ENCODE measurements at places on chromosomes 4 and X. TPM values are rescaled to one million over a fixed set of nuclear protein-coding genes. Genes with fewer than 3 reads are reported as not detected.

- H3K4me1 ChIP-seq: peaks cover 12% of the 10 kb centered on the region
- no peak overlapping the region for H3K27ac ChIP-seq
- no peaks in the 10 kb centered on the region for H3K36me3 ChIP-seq
- DNase-seq: peak; percentile 95
Measured at GRCh38 chr4:127856813-127857447, 23.8 kb upstream of the PLK4 start.

DNA sequence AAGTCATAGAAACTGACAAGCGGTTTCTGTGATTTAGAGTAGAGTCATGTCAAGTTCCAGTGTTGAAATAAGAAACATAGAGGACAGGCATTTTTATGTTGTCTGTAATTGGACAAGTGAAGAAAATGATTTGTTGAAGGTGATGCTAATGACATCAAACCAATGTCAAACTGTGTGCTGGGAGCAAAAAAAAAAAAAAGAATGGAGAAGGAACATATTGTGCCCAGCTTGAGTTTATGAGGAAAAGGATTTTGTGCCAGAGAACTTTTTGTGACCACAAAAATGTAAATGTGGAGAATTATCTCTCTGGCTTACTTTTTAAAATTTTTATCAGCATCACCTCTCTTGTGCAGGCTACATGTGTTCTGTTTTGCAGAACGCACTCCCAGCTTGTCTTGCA lies 495.7 kb downstream of the RAPGEF2 start:
- peak; percentile 3 for DNase-seq
- no peak overlapping the region for H3K27ac ChIP-seq
- H3K36me3 ChIP-seq: no peaks in the 10 kb centered on the region

- DNase-seq: no peak
- no peak overlapping the region for H3K27ac ChIP-seq
- H3K4me1 ChIP-seq: no peaks in the 10 kb centered on the region
- no peaks in the 10 kb centered on the region for H3K36me3 ChIP-seq
Measured at GRCh38 chr4:86603311-86603885, 9.3 kb downstream of the PTPN13 start.

- no peaks in the 10 kb centered on the region for H3K36me3 ChIP-seq
- no peak overlapping the region for H3K27ac ChIP-seq
- no peak overlapping the region for H3K4me3 ChIP-seq
Measured at GRCh38 chr4:83238393-83239248, 46.0 kb downstream of the COQ2 start.

DNA sequence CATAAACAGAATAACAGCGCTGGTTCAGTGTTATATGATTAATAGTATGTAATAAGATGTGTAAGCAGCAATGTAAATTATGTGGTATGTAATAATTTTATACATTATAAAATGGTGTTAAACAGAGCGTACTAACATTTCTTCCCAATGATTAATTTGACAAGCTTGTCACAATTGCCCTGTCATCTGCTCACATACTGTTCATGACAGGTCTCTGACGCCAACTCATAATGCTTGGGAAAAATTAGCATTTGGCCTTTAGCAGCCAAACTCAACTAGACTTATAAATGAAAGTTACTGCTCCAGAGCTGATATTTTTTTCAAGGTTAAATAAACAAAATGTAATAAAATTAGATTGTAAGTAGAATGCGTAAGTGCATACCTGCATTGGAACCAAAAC lies 246.8 kb downstream of the TRAM1L1 start:
- H3K27ac ChIP-seq: no peak overlapping the region
- H3K4me3 ChIP-seq: no peak overlapping the region

GRCh38 chrX:739611-740010 lies 109.0 kb downstream of the SHOX start:
- H3K36me3 ChIP-seq: no peaks in the 10 kb centered on the region
- no peak for DNase-seq
- no peak overlapping the region for H3K27ac ChIP-seq
- no peak overlapping the region for H3K4me3 ChIP-seq

DNA sequence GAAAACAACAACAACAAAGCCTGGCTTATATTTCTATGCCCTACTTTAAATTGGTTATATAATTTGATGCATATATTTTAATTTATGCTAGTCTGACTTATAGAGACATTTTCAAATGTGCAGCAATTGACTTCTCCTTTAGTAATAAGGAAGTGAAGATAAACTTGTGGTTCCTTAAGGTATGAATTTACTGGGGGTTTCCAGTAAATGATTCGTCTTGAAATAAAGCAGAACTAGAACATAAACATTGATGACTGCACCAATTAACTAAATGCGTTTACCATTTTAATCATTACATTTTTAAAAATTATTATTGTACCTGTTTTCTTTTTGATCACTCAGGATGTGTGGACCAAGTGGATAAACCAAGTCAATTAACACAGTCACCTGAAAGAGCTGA lies 99.6 kb upstream of the CCSER1 start:
- DNase-seq: no peak
- H3K4me3 ChIP-seq: no peak overlapping the region
- no peaks in the 10 kb centered on the region for H3K4me1 ChIP-seq
- H3K27me3 ChIP-seq: no peaks in the 10 kb centered on the region
- no peak overlapping the region for H3K27ac ChIP-seq
- H3K36me3 ChIP-seq: no peaks in the 10 kb centered on the region

- no peak for DNase-seq
- peak overlapping the region; percentile 99 for H3K4me3 ChIP-seq
- peaks cover 5% of the 10 kb centered on the region for H3K4me1 ChIP-seq
Measured at GRCh38 chr4:39365360-39365759, 802 bp downstream of the RFC1 start.

DNA sequence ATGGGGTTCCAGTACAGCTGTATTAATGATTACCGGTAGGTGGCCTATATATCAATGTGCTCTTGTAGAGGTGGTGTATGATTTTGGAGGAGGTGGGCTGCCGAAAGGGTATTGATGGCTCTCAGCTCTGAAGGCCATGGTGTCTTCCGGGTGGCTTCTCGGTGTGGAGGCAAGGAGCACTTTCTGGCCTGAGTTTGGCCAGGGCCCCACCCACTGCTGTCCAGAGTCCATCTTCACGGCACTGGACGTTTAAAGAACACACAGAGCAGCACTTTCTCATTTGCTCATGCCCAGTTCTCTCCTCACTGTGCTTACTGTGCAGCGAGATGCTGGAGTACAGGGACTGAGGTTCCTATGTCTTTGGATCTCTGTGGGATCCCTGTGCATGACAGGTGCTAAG lies 16.1 kb downstream of the BST1 start:
- no peak overlapping the region for H3K4me3 ChIP-seq
- H3K27me3 ChIP-seq: no peaks in the 10 kb centered on the region
- no peak overlapping the region for H3K27ac ChIP-seq
- no peak for DNase-seq

DNA sequence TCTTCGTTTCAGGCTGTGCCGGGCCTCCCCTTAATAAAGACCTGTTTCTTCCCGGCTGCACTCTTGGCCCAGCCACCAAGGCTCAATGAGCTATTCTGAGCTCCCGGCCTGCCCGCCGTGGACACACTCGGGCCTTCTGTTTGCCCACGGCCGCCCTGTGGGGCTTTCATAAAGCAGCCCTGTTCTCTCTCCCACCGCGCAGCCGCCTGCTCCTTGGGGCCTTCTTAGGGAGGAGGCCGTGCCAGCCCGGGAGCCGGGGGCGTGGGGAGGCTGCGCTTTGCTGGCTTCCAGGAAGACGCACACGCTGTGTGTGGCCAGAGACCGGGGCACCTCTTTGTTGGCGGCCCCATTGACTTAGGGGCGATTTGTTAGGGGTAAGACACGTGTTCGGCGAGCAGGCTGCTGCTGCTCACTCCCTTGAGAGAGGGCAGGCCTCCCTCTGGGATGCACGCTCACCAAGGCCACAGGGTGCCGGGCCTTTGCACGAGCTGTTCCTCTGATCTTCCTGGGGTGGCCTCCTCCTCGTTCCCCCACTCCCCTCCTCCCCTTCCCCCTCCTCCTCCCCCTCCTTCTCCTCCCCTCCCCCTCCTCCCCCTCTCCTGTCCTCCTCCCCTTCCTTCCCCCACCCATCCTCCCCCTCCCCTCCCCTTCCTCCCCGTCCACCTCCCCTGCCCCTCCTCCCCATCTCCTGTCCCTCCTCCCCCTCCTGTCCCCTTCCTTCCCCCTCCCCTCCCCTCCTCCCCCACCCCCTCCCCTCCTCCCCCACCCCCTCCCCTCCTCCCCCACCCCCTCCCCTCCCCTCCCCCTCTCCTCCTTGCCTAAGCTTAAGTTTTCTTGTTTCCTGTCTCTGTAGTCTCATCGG lies 11.3 kb downstream of the BLOC1S4 start:
- no peak overlapping the region for H3K27ac ChIP-seq
- H3K27me3 ChIP-seq: no peaks in the 10 kb centered on the region
- DNase-seq: peak; percentile 45
- peaks cover 21% of the 10 kb centered on the region for H3K4me1 ChIP-seq

- no peaks in the 10 kb centered on the region for H3K36me3 ChIP-seq
- H3K4me3 ChIP-seq: no peak overlapping the region
- H3K27ac ChIP-seq: no peak overlapping the region
Measured at GRCh38 chr4:187208651-187209050, 485.0 kb upstream of the FAT1 start.

DNA sequence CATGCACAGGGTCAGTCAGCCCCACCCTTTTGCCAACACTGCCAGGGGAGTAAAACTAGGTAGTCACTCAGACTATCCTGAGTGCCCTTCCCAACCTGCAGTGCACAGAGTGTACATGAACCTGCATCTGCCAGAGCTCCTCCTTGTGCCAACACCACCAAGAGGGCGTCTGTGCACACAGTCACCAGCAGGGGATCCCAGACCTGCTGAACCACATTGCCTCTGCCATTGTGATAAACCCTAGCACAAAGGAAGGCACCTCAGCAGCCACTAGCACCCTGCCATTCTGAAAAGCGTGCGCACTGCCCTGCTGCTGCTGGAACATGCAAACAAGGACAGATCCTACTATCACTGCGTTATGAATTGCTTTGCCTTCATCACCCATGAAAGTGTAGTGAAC lies 247.8 kb upstream of the POU3F4 start:
- H3K36me3 ChIP-seq: no peaks in the 10 kb centered on the region
- H3K27me3 ChIP-seq: no peaks in the 10 kb centered on the region
- H3K4me3 ChIP-seq: no peak overlapping the region
- H3K4me1 ChIP-seq: no peaks in the 10 kb centered on the region

DNA sequence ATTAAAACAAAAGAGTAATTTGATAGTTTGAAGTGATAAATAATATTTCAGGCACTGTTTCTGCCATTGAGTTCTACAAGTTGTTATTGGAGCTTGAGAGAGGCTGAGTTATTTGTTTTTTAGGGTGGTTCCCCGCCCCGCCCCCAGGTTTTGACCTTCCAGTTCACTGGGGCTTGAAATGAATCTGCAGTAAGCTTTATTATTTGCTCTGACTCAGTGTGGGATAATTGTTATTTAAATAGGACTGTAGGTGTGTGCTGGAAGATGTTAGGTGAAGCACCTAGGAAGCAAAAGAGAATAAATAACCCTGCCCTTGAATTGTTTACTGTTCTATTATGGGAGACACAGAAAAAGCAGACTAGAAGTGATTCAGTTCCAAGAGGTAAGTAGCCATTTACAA lies 81.2 kb upstream of the KCNIP4 start:
- DNase-seq: no peak
- H3K27me3 ChIP-seq: no peaks in the 10 kb centered on the region
- H3K27ac ChIP-seq: no peak overlapping the region

- no peaks in the 10 kb centered on the region for H3K36me3 ChIP-seq
- DNase-seq: no peak
- no peak overlapping the region for H3K27ac ChIP-seq
- H3K27me3 ChIP-seq: no peaks in the 10 kb centered on the region
- no peaks in the 10 kb centered on the region for H3K4me1 ChIP-seq
Measured at GRCh38 chr4:45316257-45316656, 589.9 kb upstream of the GNPDA2 start.

- H3K4me3 ChIP-seq: peak overlapping the region; percentile 10
- peaks cover 88% of the 10 kb centered on the region for H3K27me3 ChIP-seq
- no peaks in the 10 kb centered on the region for H3K4me1 ChIP-seq
Measured at GRCh38 chr4:146637621-146638332, 916 bp upstream of the POU4F2 start.

GRCh38 chr4:140020457-140021361 lies 133.3 kb downstream of the MAML3 start:
- no peaks in the 10 kb centered on the region for H3K36me3 ChIP-seq
- H3K27ac ChIP-seq: no peak overlapping the region
- no peak overlapping the region for H3K4me3 ChIP-seq
- no peaks in the 10 kb centered on the region for H3K27me3 ChIP-seq
- H3K4me1 ChIP-seq: no peaks in the 10 kb centered on the region
- peak; percentile 13 for DNase-seq

DNA sequence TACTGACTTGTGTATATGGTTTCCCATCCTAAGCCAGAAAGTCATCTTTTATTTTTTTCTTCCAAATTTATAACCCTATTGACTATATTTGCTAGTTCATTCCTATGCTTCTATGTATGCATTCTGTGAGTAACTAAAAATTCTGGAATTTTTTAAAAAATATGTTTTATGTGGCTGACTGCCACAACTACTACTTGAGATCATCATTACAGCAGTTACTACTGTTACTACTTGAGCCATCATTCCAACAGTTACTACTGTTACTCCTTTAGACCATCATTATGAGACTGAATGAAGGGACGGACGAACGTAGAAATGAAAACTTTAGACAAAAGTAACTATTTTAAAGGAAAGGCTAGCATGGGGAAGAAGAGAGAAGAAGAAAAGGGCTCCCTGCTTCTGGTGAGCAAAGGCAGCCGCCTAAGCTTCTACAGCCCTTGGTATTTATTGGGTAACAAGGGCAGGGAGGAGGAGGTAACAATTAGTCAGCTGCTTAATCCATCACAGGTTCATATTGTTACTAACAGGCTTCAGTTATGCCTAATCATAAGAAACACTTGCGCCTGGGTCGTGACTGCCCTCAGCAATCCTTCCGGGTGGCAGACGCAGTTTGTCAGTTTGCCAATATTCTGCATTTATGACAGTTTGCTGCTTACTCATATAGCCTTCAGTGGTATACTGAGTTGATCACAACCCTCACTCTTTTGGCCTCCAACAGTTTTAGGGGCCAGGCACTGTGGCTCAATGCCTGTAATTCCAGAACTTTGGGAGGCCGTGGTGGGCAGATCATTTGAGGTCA lies 80.4 kb downstream of the PDLIM5 start:
- H3K4me1 ChIP-seq: peaks cover 28% of the 10 kb centered on the region
- peak overlapping the region; percentile 22 for H3K27ac ChIP-seq
- no peak overlapping the region for H3K4me3 ChIP-seq
- H3K27me3 ChIP-seq: no peaks in the 10 kb centered on the region
- H3K36me3 ChIP-seq: peaks cover 9% of the 10 kb centered on the region

DNA sequence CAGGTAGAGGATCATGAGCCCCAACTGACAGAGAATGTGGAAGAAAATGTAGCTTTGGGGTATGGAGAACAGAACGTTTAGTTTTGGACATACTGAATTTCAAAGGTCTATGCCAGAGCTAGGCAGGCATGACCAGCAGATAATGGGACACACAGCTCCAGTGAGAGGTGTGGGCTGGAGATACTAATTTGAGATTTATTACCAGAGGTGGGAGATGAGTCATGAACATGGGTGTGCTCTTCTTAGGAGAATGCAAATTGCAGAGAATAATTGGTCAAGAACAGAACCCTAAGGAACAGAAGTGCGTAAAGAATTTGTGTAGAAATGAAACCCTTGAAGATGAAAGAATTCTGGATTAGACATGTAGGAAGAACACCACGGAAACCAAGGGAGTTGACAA lies 125.2 kb downstream of the PACRGL start:
- DNase-seq: no peak
- no peak overlapping the region for H3K4me3 ChIP-seq

The SYNPO2 gene
- total RNA-seq: 4.7 TPM

The NMU gene
- not detected for total RNA-seq

The CT55 gene
- not detected for total RNA-seq

The GPR50 gene
- total RNA-seq: 1.00 TPM

The BANK1 gene
- total RNA-seq: 2.0 TPM

The PDLIM3 gene
- 30.7 TPM for total RNA-seq

The GUCY1A1 gene
- total RNA-seq: 0.48 TPM
